NCI-H1105 treated with DMSO at 0.1 percent for 48 hours (cell line): ENCODE measurements at places on chromosomes 1 and 21.

GRCh38 chr1:94012708-94013366 lies 103.6 kb upstream of the GCLM start:
- DNase-seq, result no peak

DNA sequence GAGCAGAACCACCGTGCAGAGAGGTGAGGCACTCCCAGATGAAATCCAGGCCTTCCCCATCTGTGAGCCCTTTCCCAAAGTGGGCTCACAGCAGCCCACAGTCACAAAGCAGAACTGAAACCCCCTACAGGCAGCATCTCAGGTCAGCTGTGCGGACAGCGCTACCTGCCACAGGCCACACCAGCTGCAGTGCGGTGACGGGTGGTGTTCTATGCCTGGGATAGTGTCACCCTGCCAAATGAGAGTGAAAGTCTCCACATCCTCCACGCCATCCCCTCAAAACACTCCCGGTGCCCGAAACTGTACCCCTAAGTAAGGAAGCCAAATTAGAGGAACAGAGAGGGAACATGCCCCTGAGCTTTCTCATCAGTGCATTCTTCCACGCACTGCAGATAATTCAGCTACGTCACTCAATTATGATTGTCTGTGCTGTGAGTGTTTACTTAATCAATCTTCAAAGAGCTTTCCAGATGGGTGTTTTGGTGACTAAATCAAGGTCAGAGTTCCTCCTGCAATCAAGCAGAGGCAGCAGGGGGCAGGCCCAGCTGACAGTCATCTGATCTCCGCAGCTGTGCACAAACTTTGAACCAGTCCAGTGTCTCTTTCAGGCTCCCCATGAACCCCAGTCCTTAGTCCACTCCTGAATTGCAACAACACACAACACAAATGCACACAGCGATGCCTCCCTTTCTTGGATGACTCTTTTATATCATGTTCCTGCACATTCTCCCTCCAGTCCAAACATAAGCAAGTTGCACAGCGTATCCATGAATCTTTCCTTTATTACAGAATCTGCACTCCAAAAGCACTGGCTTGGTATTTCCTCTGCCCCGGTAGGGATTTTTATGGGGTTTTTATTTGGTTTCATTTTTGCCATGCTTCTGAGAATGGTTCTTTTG lies 150.0 kb downstream of the TOMM20 start:
- no peak for DNase-seq

DNA sequence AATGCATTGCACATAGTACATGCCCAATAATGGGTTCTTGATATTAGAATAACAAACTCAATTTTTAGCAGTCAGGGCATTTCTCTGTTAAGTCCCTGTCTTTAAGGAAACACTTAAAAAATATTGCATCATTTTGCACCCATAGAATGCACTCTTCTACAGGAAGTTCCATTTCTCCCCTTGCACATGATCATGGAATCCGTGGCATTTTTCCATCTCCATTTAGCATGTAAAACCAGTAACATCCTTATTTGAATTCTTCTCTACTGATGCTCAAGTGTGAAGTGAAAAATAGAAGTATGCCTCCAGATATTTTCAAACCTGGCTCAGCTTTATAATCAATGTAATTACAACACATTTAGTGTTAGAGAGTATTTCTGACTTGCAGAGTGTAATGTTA lies 192.8 kb downstream of the RWDD3 start:
- DNase-seq, result no peak

- DNase-seq, result peak; percentile 20
Measured at GRCh38 chr1:160365325-160365724, 1.5 kb upstream of the NHLH1 start.

- no peak for DNase-seq
Measured at GRCh38 chr1:173488001-173488400, 10.9 kb downstream of the PRDX6 start.

- no peak for DNase-seq
Measured at GRCh38 chr1:162699366-162699765, 67.1 kb downstream of the DDR2 start.

GRCh38 chr1:203507759-203508158 lies 13.8 kb downstream of the OPTC start:
- DNase-seq, result no peak

DNA sequence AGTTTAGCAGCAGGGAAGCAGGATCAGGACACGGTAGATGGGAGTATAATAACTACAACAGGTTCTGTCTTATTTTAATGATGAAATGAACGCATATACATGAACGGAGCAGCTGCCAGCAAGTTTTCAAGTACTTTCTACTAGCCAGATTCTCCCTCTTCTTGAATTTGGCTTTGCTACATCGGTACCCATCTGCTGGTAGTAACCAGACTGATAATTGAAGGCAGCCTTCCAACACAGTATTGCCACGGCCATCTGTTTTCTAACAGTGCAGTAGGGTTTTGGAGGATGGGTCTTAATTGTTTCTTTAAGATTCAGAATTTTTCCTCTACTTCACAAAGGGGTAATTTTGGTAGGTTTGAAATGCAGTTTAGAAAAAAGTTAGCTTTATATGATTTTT lies 33.4 kb downstream of the CENPF start:
- no peak for DNase-seq

GRCh38 chr1:54460861-54461387 lies 54.7 kb upstream of the SSBP3 start:
- DNase-seq, result no peak

GRCh38 chr1:5596651-5597050 lies 395.6 kb downstream of the NPHP4 start:
- DNase-seq, result no peak

GRCh38 chr1:167635941-167636340 lies 5.9 kb downstream of the RCSD1 start:
- no peak for DNase-seq

GRCh38 chr1:44945967-44946366 lies 40.4 kb downstream of the EIF2B3 start:
- no peak for DNase-seq

- DNase-seq, result no peak
Measured at GRCh38 chr1:110850627-110851026, 22.3 kb upstream of the CD53 start.

GRCh38 chr1:12596007-12596821 lies 21.8 kb downstream of the DHRS3 start:
- no peak for DNase-seq

GRCh38 chr1:92356956-92357355 lies 58.1 kb downstream of the RPAP2 start:
- DNase-seq, result no peak

DNA sequence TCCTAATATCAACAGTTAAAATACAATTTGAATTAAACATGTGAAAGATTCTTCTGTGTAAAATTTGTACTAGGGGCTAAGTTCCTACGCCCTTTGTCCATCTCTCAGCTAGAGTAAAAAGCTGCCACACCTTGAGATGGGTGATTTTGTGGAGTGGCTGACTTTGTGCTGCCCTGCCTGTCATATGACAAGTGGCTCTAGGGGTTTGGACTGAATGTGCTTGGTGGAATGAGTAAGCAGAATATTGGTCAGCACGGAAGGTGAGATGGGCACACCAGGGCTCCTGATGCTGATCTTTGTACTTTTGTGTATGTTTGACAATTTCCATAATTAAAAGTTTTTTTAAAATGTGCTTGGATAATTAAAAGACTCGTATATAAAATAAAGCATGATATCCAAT lies 133.6 kb upstream of the SLC45A1 start:
- DNase-seq, result no peak

GRCh38 chr21:33162436-33162951 lies 67.2 kb upstream of the IFNAR2 start:
- DNase-seq, result no peak

- DNase-seq, result no peak
Measured at GRCh38 chr1:111802110-111802509, 46.4 kb downstream of the DDX20 start.

- DNase-seq, result peak; percentile 59
Measured at GRCh38 chr1:18121072-18121820, 13.6 kb downstream of the IGSF21 start.

DNA sequence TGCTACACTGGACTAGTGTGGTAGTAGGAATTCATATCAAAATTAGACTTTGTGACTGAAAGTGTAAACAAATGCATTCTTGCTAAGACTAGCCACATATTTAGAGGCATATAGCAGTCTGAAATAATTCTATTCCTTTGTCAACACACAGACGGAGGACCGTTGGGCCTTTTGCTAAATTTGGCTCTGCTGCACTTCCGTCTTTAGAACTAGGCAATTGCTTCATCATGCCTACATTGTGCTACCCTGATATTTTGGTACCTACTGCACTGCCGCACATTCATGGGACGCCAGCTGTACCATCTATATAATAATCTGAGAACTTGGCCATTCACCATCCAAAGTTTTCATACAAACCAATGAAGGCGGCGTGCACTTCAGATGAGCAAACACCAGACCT lies 346.8 kb downstream of the KIF26B start:
- no peak for DNase-seq

GRCh38 chr1:3235496-3235895 lies 166.5 kb downstream of the PRDM16 start:
- DNase-seq, result no peak

GRCh38 chr1:189429610-189430009 lies 1048.1 kb downstream of the BRINP3 start:
- no peak for DNase-seq

DNA sequence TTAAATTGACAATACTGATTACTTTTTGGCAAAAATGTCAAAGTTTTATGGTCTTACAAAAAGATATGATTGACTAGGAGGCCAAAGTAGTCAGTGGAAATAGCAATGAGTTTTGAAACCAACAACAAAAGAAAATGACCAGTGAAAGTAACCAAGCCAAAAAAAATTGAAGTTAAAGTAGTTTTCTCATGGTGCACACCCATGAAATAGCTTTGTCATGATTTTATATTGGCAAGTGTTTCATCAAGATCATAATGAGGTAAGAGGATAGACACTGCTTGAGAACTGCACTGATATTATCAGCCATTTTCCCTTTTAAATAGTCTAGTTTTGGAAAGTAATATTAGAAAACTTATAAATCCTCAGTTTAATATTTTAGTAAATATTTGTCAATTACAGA lies 206.2 kb upstream of the ADAMTS5 start:
- no peak for DNase-seq

GRCh38 chr1:43921022-43921421 lies 12.6 kb upstream of the ARTN start:
- no peak for DNase-seq

GRCh38 chr1:16139473-16139962 lies 16.4 kb downstream of the EPHA2 start:
- no peak for DNase-seq

DNA sequence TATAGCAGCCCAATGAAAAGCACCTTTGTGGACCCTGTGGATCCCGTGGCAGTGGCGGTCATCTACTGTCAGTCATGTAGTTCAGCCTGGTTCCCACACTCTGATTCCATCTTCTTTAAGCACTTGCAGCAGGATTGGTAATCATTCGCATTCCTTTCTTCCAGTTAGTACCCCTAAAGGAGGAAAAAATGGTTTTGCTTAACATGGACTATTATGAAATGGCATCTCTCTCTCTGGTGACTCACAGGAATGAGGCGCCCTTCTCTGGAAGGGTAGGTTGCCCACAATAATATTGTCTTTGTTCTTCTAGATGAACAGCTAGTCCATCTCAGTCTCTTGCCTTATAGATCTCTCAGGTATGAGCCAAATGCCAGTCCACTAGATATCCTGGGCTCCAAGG lies 127.9 kb upstream of the MROH9 start:
- no peak for DNase-seq

- DNase-seq, result no peak
Measured at GRCh38 chr1:88224906-88225305, 459.2 kb upstream of the PKN2 start.
